Muscle of arm (tissue), 14 donors: ENCODE measurements at places on chromosomes 16 and 17.
A peak's percentile ranks its signal among the peaks of the same experiment; 100 is the strongest.

- no peak for DNase-seq
Observed at GRCh38 chr17:27218719-27219488, 75.0 kb upstream of the WSB1 start.

DNA sequence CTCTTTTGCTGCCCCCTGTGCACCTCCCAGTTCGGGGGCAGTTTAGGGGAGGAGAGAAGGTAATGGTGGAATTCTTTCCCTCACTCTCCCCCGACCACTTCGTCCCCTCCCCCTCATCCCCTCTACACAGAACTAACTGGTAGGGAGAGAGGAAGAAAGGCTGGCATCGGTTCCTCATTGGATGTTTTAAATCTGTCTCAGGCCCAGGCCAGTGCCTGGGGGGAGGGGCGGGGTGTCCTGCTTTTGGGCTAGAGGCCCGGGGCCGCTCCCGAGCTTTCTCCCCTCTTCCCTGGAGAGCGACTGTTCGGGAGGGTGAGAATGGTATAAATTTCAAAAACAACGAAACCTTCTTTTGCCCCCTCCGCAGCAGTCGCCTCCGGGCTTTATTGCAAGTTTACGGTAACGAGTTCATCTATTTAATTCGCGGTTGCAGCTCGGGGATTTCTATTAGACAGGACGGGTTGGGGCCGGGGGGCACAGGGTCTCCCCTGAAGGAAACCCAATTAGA lies at the start of gene PRAC2:
PRAC2 (plus strand) TSS at position 271 of the 508 bp plus-strand sequence. CDS start 1,226 bp downstream, outside the sequence.
- DNase-seq: no peak

DNA sequence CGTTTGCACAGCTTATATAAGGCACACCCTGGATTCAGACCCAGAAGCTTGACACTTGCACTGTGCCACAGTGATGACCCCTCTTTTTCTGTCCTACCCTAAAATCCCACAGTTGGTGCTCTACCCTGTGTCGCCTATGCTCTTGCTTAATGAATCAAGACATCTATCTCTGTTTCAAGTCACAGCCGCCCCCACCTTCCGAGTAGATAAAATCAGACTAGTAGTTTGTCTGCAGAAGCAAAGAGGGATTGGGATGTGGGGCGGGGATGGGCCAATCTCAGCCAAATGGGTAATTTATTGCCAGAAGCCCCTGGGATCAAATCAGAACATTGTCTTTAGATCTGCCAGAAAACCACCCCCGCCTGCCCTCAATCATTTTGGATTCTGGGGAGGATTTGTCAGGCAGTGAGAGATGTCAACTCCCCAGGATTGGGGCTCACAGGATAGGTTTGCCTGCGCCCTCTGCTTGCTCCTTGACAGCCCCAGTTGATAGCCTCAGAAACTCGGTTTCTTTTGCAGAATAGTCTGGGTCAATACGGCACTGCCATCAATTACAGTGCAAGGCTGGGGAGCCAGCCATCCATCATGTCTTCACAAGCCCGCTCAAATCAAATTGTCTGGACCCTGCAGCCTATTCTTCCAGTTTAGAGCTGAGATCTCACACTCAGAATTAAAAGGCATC lies 520.8 kb downstream of the GRIN2A start:
- DNase-seq: no peak

DNA sequence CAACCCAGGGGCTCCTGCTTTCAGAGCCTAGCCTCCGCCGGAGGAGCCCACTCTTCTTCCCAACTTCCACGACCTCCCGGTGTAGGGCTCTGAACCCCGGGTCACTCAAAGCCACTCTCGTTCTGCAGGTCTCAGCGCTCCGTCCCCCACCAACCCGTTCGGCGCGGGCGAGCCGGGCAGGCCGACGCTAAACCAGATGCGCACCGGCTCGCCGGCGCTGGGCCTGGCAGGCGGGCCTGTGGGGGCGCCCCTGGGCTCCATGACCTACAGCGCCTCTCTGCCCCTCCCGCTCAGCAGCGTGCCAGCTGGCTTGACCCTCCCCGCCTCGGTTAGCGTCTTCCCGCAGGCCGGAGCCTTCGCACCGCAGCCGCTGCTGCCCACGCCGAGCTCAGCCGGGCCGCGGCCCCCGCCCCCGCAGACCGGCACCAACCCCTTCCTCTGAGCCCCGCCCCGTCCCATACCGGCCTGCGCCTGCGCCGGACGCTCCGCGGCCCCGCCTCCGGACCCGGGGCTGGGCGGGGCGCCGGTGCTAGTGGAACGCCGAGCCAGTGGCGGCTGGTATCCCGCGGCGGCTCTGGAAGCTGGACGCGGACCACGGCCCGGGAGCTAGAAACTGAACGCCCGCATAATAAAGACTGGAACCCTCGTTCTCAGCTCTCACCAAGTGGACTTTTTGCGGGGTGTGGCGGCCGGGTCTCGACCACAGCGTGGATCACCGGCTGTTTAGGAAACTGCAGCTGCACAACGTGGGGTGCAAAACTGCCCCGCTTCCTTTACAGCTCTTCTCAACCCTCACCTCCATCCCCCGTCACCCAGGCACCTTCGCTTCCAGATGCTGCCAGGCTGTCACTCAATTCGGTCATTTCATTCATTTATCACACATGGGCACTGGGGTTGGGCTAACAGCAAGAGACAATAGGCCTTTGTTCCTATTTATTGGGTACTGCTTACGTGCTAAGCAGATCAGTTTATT lies 5.0 kb upstream of the SPATA20 start:
- DNase-seq: peak; percentile 75

GRCh38 chr16:74186561-74186971 lies 110.0 kb upstream of the PSMD7 start:
- peak; percentile 67 for DNase-seq
